Gastroesophageal sphincter (tissue), 4 donors: ENCODE measurements at places on chromosomes 16 and 17.

GRCh38 chr17:75589919-75590303 lies 2.3 kb downstream of the MYO15B start:
- ATAC-seq, result no peak

DNA sequence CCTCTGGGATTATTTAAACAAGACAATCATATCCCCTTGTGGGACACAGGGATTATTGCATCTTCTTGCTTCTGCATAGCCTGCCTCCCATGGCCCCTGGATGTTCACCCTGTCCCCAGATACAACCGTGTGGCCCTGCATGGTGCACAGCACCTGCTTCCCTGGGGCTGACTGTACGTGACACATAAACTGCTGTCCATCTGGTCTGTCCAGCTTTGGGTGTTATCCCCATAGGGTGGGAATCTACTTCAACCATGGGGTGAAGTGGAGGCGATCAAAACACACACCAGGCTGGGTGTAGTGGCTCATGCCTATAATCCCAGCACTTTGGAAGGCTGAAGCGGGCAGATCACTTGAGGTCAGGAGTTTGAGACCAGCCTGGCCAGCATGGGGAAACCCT lies 138.8 kb downstream of the XYLT1 start:
- ATAC-seq, result no peak

DNA sequence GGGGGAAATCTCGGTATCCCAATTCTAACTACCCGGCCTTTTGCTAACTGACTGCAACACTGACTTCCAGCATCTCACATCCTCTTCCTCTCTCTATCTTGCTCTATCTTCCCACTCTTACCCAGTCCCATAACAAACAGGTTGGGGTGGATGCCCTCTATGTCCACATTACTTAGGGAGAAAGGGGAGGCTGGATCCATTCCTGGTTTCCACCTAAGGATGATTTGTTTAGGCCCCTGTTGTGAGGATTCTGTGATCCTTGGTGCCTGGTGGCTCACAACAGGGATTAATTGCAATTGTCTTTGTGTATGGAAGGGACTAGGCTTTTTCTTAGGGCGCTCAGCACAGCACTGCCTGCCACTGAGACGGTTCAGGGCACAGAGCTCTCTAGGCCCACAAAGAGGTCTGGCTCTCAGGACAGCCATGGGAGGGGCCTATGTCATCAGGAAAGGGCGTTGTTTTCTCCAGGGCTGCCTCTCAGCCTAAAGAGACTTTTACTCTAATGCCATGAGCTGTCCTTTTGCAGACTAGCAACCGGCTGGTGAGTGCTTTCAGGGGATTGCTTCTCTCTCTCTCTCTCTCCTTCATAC lies 612.1 kb upstream of the SALL1 start:
- ATAC-seq, result no peak

GRCh38 chr17:8022360-8023003 lies 16.4 kb upstream of the ALOX15B start:
- ATAC-seq, result no peak

GRCh38 chr16:85484347-85485300 lies 128.5 kb upstream of the GSE1 start:
- no peak for ATAC-seq

DNA sequence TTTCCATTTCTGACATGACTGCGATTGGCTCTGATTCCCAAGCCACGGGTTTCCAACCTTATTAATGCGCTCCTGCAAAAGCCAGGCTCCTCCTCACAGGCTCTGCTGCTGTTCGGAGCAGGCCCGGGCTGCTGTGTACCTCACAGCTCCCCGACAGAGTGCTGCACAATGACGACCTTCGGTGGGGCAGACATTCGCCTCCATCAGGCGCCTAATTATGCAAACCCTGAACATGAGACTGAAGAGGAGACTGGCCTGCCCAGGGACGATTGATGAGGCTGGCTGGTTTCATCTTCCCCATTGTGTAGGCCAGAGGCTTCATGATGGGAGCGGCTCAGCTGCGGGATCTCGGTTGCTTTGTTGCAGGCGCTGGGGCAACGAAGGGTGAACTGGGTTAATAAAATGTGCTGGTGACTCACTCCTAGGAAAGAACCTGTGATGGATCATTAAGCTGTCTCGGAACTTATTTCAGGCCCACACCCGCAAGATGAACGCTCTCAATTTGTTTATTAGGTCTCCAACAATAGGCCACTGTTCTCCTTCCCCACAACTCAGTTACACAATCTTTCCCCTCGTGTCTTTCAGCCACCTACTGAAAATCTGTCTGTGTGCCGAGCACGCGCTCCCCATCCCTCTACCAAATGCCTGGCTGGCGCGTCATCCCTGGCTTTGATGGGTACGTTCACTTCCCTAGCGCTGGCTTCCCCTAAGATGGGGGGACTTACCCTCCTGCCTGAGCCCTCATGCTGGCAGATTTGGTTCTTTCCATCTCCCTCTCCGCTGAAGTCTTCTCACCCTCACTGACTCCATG lies 27.2 kb upstream of the TOB1 start:
- peak; percentile 36 for ATAC-seq

DNA sequence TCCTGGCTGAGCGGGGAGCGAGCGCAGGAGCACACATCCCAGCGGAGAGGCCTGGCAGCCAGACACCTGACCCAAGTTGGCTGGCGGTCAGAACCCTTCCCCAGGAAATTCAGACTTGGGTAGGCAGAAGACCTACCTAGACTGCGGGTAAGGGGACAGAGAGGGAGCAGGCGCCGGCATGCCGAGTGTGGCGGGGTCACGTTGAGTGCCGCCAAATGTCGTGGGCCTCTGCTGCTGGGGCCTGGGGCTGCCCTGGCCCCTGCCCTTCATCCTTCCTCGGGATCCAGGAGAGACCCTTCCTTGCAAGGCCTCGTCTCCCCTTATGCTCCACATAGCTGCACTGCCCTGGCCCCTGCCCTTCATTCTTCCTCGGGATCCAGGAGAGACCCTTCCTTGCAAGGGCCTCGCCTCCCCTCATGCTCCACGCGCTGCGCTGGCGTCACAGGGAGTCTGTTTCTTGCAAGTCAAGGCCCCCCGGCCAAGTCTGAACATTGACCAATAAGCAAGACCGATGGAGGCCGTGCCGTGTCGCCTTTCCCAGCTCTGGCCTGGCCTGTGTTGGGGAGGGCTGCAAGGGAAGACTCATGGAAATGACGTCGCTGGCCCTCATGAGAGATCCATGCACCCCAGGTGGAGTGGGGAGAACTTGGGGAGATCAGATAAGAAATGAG lies 47.8 kb downstream of the MGAT5B start:
- ATAC-seq, result no peak

GRCh38 chr17:40179923-40180659 lies 2.8 kb downstream of the RAPGEFL1 start:
- ATAC-seq, result no peak

GRCh38 chr17:5364696-5365095 lies 54.8 kb downstream of the NUP88 start:
- ATAC-seq, result no peak

GRCh38 chr16:50814541-50814940 lies 72.7 kb downstream of the CYLD start:
- no peak for ATAC-seq

GRCh38 chr16:4987580-4988374 lies 29.6 kb downstream of the SEC14L5 start:
- no peak for ATAC-seq
